ENCODE measurements at places on chromosomes 13 and 19. TPM values are rescaled to one million over a fixed set of nuclear protein-coding genes. Genes with fewer than 3 reads are reported as not detected.

The RYR1 gene
- polyA plus RNA-seq, result 572 TPM

- DNase-seq, result no peak
Measured at GRCh38 chr13:30022256-30022655, 171.8 kb upstream of the UBL3 start.

DNA sequence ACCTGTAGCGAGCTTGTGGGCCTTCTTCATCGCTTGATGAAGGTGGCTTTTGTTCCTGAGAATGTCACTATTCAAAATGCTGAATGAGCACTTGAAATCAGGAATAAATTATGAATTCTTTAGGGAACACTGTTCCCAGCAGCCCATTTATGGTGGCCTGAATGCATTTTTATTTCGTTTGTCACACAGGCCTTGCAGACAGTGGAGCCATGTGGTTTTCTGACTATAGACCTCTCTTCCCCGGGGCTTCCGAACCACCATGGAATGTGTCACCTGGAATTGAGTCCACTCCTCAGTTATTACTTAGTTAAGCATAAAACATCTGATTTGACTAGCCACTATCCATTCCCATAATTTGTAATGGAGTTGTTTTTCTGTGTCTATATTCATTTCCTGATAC, 396.9 kb downstream of the IRS2 start:
- no peak for DNase-seq

The OR10H1 gene
- 0.04 TPM for polyA plus RNA-seq

- no peak for DNase-seq
Measured at GRCh38 chr13:102779436-102780159, 6.0 kb upstream of the TEX30 start.

DNA sequence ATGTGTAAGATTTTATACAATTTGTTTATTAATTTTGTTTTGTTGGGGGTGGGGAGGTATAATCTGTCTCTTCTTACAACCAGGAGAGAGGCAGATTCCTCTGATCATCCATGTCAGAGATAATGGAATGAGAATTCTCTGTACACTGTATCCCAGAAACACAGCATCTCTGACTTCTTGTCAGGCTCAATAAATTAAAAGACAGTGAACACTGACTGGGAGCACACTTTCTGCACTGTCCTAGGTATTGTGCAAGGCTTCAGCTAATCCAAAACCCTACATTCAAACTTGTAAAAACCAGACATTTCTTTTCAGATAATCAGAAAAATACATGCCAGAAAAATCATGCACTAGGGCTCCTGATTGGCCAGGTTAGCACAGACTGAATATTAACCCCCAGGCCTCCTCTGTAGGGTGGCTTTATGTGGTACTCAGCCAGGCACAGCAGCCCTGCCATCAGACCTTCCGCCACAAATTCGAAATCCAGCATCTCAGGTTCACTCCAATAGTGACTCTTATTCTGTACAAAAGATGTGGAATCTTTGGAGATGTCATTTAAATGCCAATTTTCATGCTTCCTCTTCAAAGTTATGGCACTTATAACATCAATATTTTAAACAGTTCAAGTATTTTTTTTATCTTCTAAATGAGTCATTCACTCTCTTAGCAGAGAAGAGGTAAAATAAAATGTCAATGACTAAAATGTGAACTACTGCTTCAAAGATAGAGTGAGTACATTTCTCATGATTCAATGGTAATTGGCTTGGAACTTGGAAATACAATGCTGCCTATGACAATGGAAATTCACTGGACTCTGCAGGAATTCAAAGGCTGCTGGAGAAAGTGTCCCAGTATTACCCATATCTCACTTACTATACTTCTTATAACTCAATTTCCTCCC, 211.5 kb downstream of the KLF12 start:
- no peak for DNase-seq

DNA sequence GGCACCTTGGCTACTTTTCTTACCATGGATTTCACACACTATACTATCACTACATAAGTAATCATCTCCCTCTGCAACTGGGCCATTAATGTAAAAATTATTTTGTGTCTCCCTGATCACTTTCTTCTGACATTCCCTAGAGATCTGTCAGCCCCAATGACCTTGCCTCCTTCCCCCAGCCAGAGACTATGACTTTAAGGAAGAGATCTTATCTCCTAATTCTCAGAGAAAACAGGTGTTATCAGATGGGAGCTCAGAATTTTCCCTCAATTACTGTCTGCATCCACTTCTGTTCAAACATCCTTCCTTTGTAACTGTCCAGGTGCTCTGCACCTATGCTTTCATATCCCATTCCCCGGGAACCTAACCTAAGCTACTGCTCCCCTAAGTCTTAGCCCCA, 397.5 kb downstream of the DIAPH3 start:
- DNase-seq, result no peak

DNA sequence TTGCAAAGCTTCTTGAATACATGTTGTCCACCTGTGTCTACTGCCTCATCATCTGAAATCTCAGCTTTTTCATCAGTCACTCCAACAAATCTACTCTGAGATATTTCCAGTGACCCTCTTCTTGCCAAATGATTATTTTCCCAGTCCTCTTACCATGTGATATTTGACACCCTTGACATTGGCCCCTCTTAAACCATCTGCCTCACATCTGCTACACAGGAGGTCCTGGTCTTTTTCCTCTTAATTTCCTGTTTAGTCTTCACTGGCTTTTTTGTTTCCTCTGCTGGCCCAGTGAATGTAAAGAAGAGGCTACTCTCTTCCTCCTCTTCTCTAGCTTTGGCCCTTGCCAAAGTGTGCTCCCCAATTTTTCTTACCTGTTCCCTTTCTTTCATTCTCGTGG, 218.7 kb downstream of the DNAJC15 start:
- no peak for DNase-seq

- DNase-seq, result no peak
Measured at GRCh38 chr19:45045671-45046353, 7.0 kb downstream of the CLASRP start.

DNA sequence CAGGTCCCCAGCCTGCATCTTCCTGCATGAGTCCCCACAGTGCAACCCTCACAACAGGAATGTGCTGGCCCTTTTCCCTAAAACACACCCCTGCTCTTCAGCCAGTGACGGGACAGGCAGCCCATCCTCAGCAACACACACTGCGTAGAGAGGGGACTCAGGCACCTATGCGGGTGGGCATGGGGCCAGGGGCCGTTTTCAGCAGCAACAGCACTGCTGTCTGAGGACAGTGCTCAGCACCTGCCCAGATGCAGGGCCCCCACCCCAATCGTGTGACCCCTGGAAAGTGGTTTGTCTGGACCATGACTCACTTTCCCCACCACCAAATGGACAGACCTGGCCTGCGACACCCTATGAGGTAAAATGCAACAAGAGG, 28.0 kb upstream of the ISYNA1 start:
- no peak for DNase-seq

The JSRP1 gene
- polyA plus RNA-seq, result 84.3 TPM

DNA sequence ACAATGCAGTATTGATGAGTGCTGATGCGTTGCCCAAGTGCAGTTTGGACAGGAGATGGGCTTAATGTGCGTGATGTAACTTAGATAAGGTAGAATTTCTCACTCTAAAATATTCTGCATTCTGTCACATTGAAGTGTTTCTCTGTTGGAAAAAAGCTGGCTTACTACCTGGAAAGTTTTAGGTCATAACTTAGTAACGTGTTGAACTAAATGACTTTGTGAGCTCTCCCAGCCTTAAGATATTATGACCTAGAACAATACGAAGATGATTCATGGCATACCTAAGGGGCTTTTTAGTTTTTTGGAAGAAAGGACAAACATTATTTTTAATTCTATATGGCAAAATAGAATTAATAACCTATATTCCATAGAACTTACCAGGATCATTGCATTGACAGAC, 9.0 kb downstream of the UFM1 start:
- DNase-seq, result no peak

The PIH1D1 gene
- polyA plus RNA-seq, result 43.1 TPM

The ZNF490 gene
- polyA plus RNA-seq, result 2.6 TPM

The ZBTB32 gene
- not detected for polyA plus RNA-seq

DNA sequence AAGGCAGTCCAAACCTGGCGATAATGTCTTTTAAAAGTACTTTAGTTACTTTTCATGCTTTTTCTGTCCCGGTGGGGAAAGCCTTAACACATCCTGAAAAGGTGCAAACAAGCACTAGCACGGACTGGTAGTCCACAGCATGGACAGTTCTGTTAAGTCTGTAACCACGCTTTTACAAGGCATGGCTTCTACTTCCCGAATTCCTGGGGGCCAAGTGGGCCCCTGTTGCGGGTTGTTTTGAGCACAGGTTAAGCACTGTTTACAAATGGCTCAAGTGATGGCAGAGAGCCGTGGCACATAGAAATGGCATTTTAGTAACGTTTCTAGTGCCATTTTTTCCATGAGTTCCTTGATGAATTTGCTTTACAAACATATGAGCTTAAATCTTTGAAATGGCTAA, 37.6 kb downstream of the ZNF493 start:
- no peak for DNase-seq

The CD79A gene
- 0.73 TPM for polyA plus RNA-seq

- DNase-seq, result no peak
Measured at GRCh38 chr19:825897-826644, 1.6 kb upstream of the AZU1 start.

GRCh38 chr13:105902396-105902795, 633.1 kb downstream of the EFNB2 start:
- no peak for DNase-seq

GRCh38 chr19:58181902-58182576, 822 bp upstream of the ZNF274 start:
- no peak for DNase-seq

The LILRB5 gene
- 8.1 TPM for polyA plus RNA-seq

GRCh38 chr19:17938092-17938845, 5.5 kb downstream of the CCDC124 start:
- no peak for DNase-seq

The PPP1R37 gene
- polyA plus RNA-seq, result 22.1 TPM

DNA sequence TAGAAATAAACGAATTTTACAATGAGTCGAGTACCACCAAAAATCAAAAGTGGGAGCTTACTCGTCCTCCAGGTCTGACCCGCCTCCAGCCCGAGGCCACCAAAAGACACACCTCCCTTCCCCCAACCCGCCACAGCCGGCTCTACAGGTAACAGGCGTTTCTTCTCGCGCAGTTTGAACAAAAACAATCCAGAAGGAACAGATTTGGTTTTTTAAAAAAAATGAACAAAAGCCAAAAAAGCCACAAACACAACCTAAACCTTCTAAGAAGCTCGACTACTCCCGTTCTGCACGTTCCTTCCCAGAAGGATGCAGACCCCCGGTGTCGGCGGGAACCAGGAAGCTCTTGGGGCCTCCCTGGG, 671 bp downstream of the ZDHHC20 start:
- DNase-seq, result no peak

DNA sequence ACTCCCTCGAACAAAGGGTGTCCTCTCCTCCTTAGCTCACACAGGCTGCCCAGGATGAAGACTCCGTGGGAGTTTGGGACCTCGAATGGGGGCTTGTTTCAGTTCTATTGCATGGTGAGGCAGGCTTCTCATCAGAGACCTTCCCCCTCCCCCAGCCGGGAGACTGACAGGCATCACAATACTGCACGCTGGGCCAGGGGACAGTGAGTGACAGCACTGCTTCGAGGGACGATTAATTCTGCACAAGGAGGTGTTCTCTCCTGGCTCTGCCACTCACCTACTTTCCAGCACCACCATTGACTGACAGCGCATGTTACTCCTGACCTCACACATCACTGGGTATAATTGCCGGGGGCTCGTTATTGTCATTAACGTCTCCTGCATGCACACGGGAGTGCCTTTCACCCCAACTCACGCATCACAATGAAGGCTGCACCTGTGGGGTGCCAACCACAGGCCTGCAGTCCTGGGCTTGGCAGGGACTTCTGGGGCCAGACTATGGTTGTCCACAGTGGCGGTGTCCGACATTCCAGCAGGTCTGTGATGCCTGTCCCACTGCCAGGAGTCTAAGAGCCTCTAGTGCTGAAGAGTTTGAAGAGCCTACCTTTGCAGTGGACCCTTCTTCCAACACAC, 412.2 kb upstream of the TSHZ3 start:
- DNase-seq, result no peak

The CELF5 gene
- 0.15 TPM for polyA plus RNA-seq

The ZNF560 gene
- polyA plus RNA-seq, result 0.09 TPM

- no peak for DNase-seq
Measured at GRCh38 chr19:18612772-18613588, at the start of gene TMEM59L. TMEM59L (plus strand) TSS chr19:18612870; CDS start chr19:18612959, 89 bp downstream.

- DNase-seq, result peak; percentile 52
Measured at GRCh38 chr19:2602391-2603181, 99.9 kb downstream of the GNG7 start.

The DCT gene
- 0.18 TPM for polyA plus RNA-seq

The FBN3 gene
- 6.4 TPM for polyA plus RNA-seq

DNA sequence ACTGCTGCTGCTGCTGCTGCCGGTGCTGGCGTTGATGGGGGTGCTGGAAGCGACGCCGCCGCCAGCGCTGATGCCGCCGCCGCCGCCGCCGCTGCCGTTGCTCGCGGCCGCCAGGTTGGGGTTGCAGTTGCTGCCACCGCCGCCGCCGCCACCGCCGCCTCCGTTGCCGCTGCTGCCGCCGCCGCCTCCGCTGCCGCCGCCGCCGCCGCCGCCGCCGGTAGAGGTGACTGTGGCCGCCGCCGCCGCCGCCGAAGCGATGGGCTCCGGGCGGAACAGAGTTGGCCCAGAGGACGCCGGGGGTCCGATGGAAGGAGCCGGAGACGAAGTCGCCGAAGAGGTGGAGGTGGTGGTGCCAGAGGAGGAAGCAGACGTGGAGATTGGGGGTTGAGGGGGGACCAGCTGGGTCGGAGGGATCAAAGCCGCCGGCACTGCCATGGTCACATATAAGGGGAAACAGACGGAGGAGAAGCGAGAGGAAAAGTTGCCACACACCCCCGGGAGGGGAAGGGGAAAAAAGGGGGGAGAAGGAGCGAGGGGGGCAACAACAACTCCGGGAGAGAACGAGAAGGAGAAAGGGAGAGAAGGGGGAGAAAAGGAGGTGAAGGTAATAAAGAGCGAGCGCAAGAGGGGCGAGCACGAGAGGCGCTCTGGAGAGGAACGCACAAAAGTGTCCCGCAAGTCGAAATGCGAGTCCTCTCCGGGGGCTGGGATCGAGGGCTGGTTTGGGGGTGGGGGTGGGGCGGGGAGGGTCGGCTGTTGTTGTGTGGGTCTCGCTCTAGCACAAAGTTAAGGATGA, 471 bp downstream of the DACH1 start:
- no peak for DNase-seq

The ZNF534 gene
- polyA plus RNA-seq, result 0.81 TPM

DNA sequence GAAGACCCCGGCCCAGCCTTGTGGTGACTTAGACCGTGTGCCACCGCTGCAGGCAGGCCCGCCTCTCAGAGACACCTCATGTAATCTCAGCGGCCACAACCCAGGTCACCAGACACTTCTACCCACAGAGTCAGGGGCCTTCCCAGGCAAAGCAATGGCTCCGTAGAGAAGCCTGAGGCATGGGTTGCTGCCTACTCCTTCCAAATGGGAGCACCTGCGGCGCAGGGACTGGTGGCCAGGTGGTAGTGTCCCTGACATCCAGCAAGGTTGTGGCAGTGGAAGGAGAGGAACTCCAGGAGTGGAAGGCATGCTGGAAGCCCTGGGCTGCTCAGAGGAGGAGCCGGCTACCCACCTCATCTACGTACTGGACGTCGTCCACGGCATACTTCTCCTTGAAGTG, 21.0 kb downstream of the PEPD start:
- no peak for DNase-seq

- no peak for DNase-seq
Measured at GRCh38 chr13:113327391-113327765, 30.3 kb downstream of the LAMP1 start.
